HFFc6 (cell line): ENCODE measurements at places on chromosomes 4 and X. TPM values are rescaled to one million over a fixed set of nuclear protein-coding genes. Genes with fewer than 3 reads are reported as not detected.

GRCh38 chr4:20617678-20618396, 82.4 kb upstream of the PACRGL start:
- H3K4me1 ChIP-seq = peaks cover 26% of the 10 kb centered on the region
- H3K27ac ChIP-seq = no peak overlapping the region; the same call in 1 of the 2 replicates
- no peak overlapping the region for H3K4me3 ChIP-seq
- no peak for DNase-seq
- peaks cover 14% of the 10 kb centered on the region for H3K27me3 ChIP-seq
- peaks cover 48% of the 10 kb centered on the region for H3K36me3 ChIP-seq

Gene MAP7D2
- 0.32 to 0.40 TPM (median 0.39 TPM) in 3 replicates for total RNA-seq

DNA sequence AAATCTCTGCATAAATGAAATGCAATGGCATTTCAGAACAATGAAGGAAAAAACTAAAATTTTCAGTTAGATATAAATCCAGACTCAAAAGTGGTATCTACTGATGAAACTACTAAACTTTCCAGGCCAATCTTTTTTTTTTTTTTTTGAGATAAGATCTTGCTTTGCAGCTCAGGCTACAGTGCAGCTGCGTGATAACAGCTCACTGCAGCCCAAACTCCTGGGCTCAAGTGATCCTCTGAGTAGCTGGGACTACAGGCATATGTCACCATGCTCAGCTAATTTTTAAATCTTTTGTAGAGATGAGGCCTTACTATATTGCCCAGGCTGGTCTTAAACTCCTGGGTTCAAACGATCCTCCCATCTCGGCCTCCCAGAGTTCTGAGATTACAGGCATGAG, 1228.2 kb upstream of the ADGRL3 start:
- H3K4me3 ChIP-seq = no peak overlapping the region
- H3K4me1 ChIP-seq = no peaks in the 10 kb centered on the region
- H3K36me3 ChIP-seq = no peaks in the 10 kb centered on the region
- peaks cover 1% of the 10 kb centered on the region; the same call in 1 of the 2 replicates for H3K27me3 ChIP-seq
- DNase-seq = no peak

Gene MAPK10
- 0.70 to 2.7 TPM (median 0.79 TPM) in 3 replicates for total RNA-seq

GRCh38 chr4:37872310-37872988, 18.4 kb upstream of the TBC1D1 start:
- H3K36me3 ChIP-seq = peaks cover 6% of the 10 kb centered on the region
- no peak overlapping the region for H3K27ac ChIP-seq
- no peak for DNase-seq
- no peaks in the 10 kb centered on the region for H3K27me3 ChIP-seq

GRCh38 chr4:128570387-128570975, 239.0 kb upstream of the JADE1 start:
- no peak overlapping the region for H3K4me3 ChIP-seq
- peaks cover 95% of the 10 kb centered on the region for H3K4me1 ChIP-seq
- H3K27me3 ChIP-seq = no peaks in the 10 kb centered on the region; the same call in none of the 2 replicates
- H3K36me3 ChIP-seq = no peaks in the 10 kb centered on the region

- no peak for DNase-seq
- no peaks in the 10 kb centered on the region; the same call in 1 of the 2 replicates for H3K4me1 ChIP-seq
- no peak overlapping the region for H3K4me3 ChIP-seq
Measured at GRCh38 chr4:169037506-169037905, 27.5 kb upstream of the CBR4 start.

DNA sequence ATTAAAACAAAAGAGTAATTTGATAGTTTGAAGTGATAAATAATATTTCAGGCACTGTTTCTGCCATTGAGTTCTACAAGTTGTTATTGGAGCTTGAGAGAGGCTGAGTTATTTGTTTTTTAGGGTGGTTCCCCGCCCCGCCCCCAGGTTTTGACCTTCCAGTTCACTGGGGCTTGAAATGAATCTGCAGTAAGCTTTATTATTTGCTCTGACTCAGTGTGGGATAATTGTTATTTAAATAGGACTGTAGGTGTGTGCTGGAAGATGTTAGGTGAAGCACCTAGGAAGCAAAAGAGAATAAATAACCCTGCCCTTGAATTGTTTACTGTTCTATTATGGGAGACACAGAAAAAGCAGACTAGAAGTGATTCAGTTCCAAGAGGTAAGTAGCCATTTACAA, 81.2 kb upstream of the KCNIP4 start:
- H3K27me3 ChIP-seq = no peaks in the 10 kb centered on the region
- H3K4me1 ChIP-seq = no peaks in the 10 kb centered on the region
- H3K4me3 ChIP-seq = no peak overlapping the region

GRCh38 chr4:30776921-30777415, 56.8 kb downstream of the PCDH7 start:
- H3K36me3 ChIP-seq = no peaks in the 10 kb centered on the region
- H3K4me1 ChIP-seq = no peaks in the 10 kb centered on the region; the same call in 1 of the 2 replicates
- H3K27ac ChIP-seq = no peak overlapping the region
- DNase-seq = no peak

Gene HPGD
- not detected in 3 replicates for total RNA-seq

Gene DEFB131A
- not detected in 2 replicates for total RNA-seq

GRCh38 chr4:53075162-53075785, 213.2 kb downstream of the RASL11B start:
- no peak overlapping the region for H3K27ac ChIP-seq
- H3K4me3 ChIP-seq = no peak overlapping the region
- H3K27me3 ChIP-seq = no peaks in the 10 kb centered on the region
- DNase-seq = no peak
- H3K4me1 ChIP-seq = peaks cover 15% of the 10 kb centered on the region

Gene ERVMER34-1
- total RNA-seq = not detected in 2 replicates

Gene CITED1
- not detected in 3 replicates for total RNA-seq

DNA sequence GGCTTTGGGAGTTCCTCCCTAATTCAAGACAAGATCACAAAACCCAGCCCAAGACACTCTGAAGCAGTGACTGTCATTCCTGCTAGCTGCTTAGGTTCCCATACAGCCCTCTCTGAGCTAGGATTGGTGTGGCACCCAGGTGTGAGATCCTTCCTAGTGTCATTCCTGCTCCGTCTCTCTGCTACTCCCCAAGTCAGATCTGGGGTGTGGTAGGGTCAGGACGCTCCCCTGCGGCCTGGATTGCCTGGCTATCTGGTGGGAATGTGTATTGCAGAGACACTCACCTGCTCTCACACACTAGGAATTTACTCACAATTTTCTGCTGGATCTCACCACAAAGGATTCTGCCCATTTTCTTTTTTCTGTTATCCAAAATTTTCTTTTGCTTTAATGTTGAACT, 560.8 kb upstream of the ATOH1 start:
- no peaks in the 10 kb centered on the region for H3K36me3 ChIP-seq
- no peaks in the 10 kb centered on the region; the same call in 1 of the 2 replicates for H3K27me3 ChIP-seq
- no peaks in the 10 kb centered on the region for H3K4me1 ChIP-seq
- DNase-seq = no peak
- no peak overlapping the region for H3K4me3 ChIP-seq
- H3K27ac ChIP-seq = no peak overlapping the region

Gene CXCL8
- 0.39 and 1.7 TPM in 2 replicates for total RNA-seq

Gene RBM47
- total RNA-seq = 1.4 to 1.9 TPM (median 1.5 TPM) in 3 replicates

Gene C4orf50
- not detected in 3 replicates for total RNA-seq

DNA sequence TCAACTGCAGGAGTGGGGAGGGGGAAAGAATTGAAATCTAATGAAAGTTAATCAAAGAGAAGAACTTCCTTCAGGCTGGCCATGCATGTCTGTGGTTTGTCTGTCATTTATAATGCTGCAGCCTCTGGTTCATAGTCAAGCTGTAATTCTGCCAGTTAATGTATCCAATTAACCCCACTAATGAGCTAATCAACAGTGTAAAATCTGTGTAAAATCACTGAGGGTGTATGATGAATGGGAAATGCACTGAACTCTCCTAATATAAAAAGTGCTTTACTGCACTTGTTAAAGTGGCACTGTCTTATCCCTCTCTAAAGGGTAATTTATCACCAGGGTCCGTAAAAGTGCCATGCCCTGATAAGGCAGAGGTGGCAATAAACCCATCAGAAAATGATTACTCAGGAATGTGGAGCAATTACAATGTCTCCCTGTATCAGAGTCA, 798.1 kb downstream of the PDHA2 start:
- H3K4me1 ChIP-seq = no peaks in the 10 kb centered on the region
- H3K27me3 ChIP-seq = no peaks in the 10 kb centered on the region
- H3K27ac ChIP-seq = no peak overlapping the region
- DNase-seq = no peak
- H3K36me3 ChIP-seq = no peaks in the 10 kb centered on the region

DNA sequence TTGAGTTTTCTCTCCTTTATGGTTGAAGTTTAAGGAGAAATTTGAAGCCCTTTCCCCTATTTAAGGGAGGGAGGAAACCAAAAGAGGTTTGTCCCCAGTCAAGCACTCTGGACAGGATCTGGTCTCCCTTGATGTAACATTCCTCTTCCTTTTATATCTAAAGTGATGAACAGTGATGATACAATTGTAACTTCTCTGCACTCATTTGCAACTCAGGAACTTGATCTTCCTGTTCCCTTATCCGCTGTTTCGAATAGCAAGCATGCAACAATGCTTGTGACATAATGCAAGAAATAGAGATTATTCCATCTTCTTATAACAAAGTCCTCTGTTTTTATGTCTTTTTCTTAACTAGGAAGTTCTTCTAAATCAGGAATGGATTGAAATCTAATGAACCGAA, 18.3 kb downstream of the ALPK1 start:
- no peaks in the 10 kb centered on the region for H3K27me3 ChIP-seq
- no peak overlapping the region for H3K27ac ChIP-seq
- peaks cover 5% of the 10 kb centered on the region; the same call in 1 of the 2 replicates for H3K36me3 ChIP-seq

Gene PGK1
- total RNA-seq = 372 to 400 TPM (median 388 TPM) in 3 replicates

GRCh38 chr4:151356510-151356909, 31.1 kb upstream of the SH3D19 start:
- peaks cover 12% of the 10 kb centered on the region for H3K4me1 ChIP-seq
- H3K27me3 ChIP-seq = peaks cover 5% of the 10 kb centered on the region; the same call in 1 of the 2 replicates
- no peaks in the 10 kb centered on the region for H3K36me3 ChIP-seq
- H3K4me3 ChIP-seq = no peak overlapping the region
